ENCODE measurements at places on chromosomes 2 and 18. TPM values are rescaled to one million over a fixed set of nuclear protein-coding genes. Genes with fewer than 3 reads are reported as not detected.

- DNase-seq: no peak
These were observed 143.8 kb downstream of the MEIS1 start for GRCh38 chr2:66578687-66579106.

- DNase-seq: no peak
These were observed 293.6 kb upstream of the SESTD1 start for GRCh38 chr2:179558010-179558934.

GRCh38 chr2:157326698-157327097, 1.1 kb upstream of the ERMN start:
- no peak for DNase-seq

DNA sequence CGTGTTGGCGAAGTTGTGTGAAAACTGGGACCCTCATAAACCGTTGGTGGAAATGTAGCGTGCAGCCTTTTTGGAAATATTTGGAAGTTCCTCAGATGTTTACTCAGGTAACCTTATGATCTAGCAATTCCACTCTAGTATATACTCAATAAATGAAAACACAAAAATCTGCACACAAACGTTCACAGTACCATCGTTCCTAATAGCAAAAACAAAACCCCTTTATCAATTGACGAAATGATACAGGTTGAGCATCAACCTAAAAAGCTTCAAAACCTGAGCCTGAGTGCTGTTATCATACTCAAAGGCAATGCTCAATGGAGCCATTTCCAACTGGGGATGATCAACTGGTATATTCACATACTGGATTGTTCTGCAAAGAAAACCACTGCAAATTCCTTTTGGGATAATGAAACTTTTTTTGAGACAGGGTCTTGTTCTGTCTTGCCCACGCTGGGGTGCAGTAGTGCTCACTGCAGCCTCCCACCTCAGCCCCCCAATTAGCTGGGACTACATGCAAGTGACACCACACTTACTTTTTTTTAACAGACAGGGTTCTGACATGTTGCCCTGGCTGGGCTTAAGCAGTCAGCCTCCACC, 777 bp upstream of the C18orf32 start:
- DNase-seq: no peak

The LCT gene
- polyA plus RNA-seq: not detected

DNA sequence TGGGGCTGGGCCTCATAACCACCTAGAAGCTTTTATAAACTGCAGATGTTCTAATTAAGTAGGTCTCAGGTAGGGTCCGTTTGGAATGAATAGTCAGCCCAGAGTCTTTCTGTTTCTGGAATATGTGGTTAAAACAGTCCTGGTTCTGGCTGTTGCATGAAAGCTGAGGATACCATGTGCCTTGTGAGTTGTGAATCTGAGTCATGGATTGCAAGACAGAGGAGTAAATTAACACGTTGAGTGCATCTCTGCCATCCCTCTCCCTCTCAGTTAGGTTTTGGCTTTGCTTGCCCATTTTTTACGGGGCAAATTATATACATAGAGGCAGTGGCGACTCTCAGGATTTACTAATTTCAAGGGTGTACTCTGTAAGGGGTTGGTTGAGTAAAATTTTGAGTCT, 59.1 kb downstream of the NCK2 start:
- DNase-seq: no peak

The CTLA4 gene
- not detected for polyA plus RNA-seq

GRCh38 chr2:117557626-117558025, 256.9 kb upstream of the DDX18 start:
- DNase-seq: no peak

DNA sequence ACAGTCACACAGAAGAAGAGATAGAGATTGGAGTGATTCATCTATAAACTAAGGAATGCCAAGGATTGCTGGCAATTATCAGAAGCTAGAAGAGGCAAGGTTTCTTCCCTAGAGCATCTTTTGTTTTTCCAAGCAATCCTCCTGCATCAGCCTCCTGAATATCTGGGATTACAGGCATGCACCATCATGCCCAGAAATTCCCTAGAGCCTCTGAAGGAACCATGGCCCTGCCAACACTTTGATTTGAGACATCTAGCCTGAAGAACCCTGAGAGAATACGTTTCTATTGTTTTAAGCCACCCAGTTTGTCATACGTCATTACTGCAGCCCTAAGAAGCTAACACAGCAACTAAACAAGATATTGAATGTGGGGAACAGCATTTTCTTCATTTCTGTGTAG, 525.0 kb downstream of the ERBB4 start:
- no peak for DNase-seq

GRCh38 chr2:118339386-118339785, 251.1 kb downstream of the INSIG2 start:
- DNase-seq: no peak

GRCh38 chr2:7896940-7897487, 784.8 kb upstream of the ID2 start:
- DNase-seq: no peak

The ZSWIM2 gene
- not detected for polyA plus RNA-seq

DNA sequence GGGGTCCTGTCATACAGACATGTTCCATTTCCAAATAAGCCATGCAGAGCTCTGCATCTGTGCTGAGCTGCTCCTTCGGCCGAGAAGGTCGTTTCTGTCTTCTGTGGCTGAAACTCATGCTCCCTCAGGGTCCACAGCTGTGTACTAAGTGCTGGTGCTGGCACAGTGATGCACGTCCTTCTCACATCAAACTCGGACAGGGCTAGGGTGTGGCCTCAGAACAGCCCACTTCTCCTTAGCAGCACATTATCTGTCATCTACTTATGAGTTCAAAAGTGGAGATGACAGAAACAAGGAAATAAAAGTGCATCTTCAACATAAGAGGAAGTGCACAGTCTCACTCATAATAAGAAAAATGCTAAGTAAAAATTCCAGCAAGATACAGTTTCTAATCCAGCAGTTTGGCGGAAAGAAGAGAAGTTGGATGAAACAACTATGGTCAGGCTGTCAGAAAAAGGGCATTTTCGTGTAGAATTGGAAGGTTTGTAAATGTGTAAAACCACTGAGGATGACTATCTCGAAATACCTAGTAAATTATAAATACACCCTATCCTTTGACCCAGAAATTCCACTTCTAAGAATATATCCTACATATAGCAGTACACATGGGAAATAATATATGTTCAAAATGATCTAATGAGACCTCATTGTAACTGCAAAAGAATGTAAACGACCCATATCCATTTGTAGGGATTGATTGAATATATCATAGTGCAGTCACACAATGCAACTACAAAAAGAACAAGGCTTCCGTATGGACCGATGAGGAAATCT, 53.7 kb upstream of the APCDD1 start:
- no peak for DNase-seq

DNA sequence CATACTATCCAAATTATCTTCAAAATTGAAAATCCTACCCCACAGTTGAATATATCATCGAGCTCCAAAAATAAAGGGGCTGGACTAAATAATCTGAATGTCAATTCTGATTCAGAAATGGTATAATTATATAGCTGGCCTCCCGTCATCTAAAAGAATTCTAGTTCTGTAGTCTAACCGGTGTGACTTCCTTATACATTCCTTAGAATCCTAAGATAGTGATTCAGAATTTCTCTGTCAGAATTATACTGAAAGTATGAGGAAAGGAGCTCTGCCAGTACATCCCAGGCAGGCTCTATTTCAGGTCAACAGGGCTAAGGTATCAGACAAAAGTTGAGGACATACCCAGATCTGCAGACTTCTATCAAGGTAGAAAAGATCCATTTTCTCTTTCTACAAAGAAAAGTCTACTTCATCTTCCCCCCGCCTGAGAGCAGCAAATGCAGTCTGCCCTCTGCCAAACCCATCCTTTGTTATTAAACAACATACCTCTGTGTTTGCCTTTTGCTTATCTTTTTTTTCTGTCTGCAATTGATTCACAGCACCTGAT, 128.5 kb downstream of the METTL4 start:
- DNase-seq: no peak

GRCh38 chr2:120287183-120288015, 34.7 kb downstream of the RALB start:
- no peak for DNase-seq

- no peak for DNase-seq
These were observed 117.3 kb downstream of the GALR1 start for GRCh38 chr18:77366720-77367641.

GRCh38 chr2:11154016-11154922, 998 bp upstream of the SLC66A3 start:
- DNase-seq: no peak

DNA sequence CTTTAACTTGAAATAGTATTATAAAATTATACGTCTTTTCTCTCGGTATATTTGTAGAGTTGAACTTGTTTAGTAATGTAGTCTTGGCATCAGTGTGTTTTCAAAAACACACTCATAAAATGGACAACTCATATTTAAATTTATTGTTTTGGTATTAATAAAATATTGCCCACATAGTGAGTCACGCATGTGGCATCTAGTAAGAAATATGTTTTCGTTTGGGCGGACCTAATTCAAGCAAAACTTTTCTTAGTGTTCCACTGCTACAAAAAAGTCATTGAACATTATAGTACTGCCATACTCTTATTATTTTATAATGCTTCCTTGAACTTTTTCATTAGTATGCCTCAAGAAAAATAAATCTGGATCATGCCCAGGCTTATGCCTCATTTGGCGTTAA, 31.1 kb upstream of the FAM237A start:
- DNase-seq: no peak

DNA sequence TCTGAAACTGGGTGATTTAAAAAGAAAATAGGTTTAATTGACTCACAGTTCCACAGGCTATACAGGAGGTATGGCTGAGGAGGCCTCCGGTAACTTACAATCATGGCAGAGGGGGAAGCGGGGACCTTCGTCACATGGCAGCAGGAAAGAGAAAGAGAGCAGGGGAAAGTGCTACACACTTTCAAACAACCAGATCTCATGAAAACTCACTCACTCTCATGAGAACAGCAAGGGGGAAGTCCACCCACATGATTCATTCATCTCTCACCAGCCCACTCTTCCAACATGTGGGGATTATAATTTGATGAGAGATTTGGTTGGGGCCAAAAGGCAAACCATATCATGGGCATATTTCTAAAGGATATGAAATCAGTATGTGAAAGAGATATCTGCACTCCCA, 12.0 kb upstream of the ARHGAP15 start:
- DNase-seq: no peak

GRCh38 chr2:128279009-128279408, 39.7 kb downstream of the HS6ST1 start:
- DNase-seq: no peak

The STEAP3 gene
- polyA plus RNA-seq: 1.8 TPM

DNA sequence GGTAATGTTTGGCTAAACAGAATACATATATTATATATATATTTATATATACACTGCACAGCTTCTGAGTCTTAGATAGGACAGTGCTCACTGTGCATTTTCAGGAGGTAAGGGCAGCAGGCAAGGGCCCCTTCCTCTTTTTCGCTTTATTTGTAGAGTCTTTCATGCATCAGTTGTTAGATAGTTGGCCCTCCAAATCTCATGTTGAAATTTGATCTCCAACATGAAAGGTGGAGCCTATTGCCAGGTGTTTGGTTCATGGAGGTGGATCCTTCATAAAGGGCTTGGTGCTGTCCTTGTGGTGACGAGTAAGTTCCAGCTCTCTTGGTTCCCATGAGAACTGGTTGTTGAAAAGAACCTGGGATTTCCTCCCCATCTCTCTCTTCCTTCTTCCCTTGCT, 48.1 kb downstream of the TSN start:
- DNase-seq: no peak

DNA sequence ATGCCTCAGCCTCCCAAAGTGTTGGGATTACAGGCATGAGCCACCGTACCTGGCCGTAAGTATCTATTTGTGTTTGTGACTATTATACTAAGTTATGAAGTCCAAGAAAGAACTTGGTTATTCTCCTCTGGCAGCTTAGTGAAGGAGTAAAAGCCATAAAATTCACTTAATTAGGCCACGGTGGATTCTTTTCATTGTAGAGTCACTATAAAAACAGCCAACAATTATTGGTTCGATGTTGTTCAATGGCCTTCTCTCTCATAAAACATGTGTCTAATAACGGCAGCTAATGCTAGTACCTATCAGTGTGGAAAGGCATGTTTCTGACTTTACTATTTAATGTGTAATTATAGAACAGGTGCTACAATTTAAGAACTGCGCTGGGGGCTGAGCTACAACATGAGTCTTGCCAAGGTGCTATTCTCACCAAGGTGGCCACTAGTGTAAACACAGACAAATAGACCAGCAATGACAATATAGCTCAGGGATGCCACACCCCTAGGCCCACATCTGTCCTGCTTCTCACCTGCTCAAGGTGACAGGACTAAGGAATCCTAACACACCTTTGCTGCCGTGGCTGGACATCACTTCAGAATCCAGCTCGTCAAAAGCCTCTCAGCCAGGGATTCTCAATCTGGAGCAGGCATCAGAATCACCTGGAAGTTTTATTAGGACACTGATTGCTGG, 17.2 kb downstream of the ATP8B1 start:
- DNase-seq: no peak

The PLEKHA3 gene
- 34.3 TPM for polyA plus RNA-seq

The RAB17 gene
- 13.1 TPM for polyA plus RNA-seq

GRCh38 chr2:70043252-70043875, 43.9 kb upstream of the PCBP1 start:
- no peak for DNase-seq

DNA sequence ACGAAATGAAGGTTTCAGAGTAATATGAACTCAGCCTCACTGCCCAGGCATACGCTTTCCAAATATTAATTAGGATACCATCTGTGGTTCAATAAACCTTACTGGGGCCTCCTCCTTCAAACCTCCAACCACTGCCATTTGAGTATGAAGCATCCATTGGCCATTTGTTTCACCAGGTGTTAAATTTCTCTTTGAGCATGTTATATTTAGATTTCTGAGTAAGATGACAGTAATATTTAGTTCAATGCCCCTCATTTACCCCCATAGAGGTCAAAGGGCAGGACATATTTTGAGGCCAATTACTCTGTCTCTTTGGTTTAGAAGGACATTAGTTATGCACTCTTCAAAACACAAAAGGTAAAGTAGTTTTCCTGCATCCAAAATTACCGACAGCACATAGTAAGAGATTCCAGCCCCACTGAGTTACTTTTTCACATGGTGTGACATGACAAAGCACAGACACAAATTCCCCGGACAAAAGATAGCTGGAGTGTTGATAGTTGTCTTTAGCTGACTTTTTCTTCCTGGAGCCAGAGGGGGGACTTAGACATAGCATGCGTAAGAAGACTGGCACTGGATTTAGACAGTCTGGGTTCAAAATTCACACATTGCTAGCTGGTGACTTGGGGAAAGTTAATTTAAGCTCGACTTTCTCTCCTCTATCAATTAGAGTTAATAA, 33.1 kb upstream of the LNPK start:
- no peak for DNase-seq

The PLEK gene
- polyA plus RNA-seq: 7.4 TPM

The ANKRD23 gene
- polyA plus RNA-seq: 2.8 TPM

GRCh38 chr2:224904381-224904780, 137.9 kb downstream of the DOCK10 start:
- DNase-seq: no peak

GRCh38 chr2:133718688-133719201, 150.5 kb upstream of the NCKAP5 start:
- no peak for DNase-seq

The OTOS gene
- 0.33 TPM for polyA plus RNA-seq

The MPP4 gene
- polyA plus RNA-seq: 0.17 TPM

GRCh38 chr2:147715807-147716206, 129.0 kb upstream of the ACVR2A start:
- no peak for DNase-seq

GRCh38 chr18:40642692-40643229, 1312.3 kb upstream of the PIK3C3 start:
- DNase-seq: no peak
